Osteoblast (primary cell): ENCODE measurements at places on chromosomes 5 and 9. TPM values are rescaled to one million over a fixed set of nuclear protein-coding genes. Genes with fewer than 3 reads are reported as not detected.
A peak's percentile ranks its signal among the peaks of the same experiment; 100 is the strongest.

DNA sequence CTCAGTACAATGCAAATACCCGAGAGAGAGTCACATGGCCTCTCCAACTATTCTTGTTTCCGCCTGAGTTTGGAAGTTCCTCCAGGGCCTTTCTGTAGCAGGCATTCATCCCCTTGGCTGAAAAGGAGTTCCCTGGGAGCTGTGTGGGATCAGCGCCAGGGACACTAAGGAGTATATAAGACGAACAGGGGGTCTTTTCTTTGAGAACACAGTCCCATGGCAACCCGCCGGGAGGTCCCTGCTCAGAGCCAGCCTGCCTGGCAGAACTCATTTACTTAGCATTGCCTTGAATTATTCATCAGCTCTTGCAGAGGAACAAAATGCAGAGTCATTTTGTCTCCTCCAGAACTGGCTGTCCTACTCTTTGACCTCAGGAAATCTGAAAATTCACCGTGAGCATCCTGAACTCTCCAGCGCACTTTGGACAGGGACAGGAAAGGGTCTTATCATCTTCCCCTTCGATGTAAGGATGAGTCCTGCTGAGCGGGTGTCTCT, 120.4 kb upstream of the OSMR start:
- no peaks in the 10 kb centered on the region for H3K36me3 ChIP-seq
- DNase-seq: no peak
- no peaks in the 10 kb centered on the region for H3K27me3 ChIP-seq
- no peak overlapping the region for H3K4me3 ChIP-seq

GRCh38 chr5:106956886-106957285, 713.9 kb downstream of the EFNA5 start:
- H3K4me1 ChIP-seq: no peaks in the 10 kb centered on the region
- no peak for DNase-seq
- H3K36me3 ChIP-seq: no peaks in the 10 kb centered on the region
- no peak overlapping the region for H3K27ac ChIP-seq

DNA sequence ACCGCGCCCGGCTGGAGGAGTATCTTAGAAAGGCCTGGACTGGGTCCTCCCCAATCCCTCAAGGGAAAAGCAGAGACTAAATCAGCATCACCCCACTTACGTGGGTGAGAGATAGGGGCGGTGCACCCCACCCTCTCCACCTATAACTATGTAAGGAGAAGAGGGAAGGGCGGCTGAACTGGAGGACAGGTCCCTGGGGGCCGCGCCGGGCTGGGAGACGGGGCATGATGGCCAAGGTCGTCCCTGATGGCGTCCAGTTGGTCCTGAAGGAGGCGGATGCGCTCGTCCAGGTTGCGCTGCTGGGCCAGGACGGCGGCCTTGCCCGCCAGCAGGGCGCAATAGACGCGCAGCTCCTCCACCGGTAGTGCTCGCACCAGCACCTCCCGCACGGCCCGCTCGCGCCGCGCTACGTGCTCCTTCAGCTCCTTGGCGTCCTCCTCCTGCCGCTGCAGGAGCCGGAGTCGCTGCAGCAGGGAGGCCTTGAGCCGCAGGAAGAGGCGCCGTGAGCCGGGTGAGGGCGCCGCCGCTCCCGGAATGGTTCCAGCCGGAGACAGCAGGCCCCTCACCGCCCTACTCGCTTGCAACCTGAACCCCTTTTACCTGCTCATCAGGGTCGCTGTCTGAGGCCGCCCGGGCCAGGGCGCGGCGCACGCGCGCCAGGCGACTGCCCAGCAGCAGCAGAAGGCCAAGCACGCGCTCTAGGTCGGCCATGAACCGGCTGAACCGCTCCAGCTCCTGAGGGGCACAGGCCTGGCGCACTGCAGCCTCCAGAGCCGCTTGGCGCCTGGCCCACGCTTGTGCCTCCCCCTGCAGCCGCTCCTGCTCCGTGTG, 7.6 kb downstream of the SHROOM1 start:
- peaks cover 6% of the 10 kb centered on the region for H3K36me3 ChIP-seq
- no peaks in the 10 kb centered on the region for H3K27me3 ChIP-seq
- H3K4me1 ChIP-seq: peaks cover 3% of the 10 kb centered on the region
- H3K27ac ChIP-seq: no peak overlapping the region

MYMK gene
- not detected in 2 replicates for total RNA-seq

- peak within 1 kb of the TSS; percentile 87 for H3K27ac ChIP-seq
- peak; percentile 97 for DNase-seq
- H3K4me1 ChIP-seq: peaks cover 20% of the 10 kb centered on the region
- H3K27me3 ChIP-seq: no peaks in the 10 kb centered on the region
Measured at GRCh38 chr5:60944904-60945812, at the start of the genes ERCC8 and NDUFAF2. Gene ERCC8 (minus strand): TSS chr5:60945070. CDS start chr5:60945008, 62 bp downstream. Gene NDUFAF2 (plus strand): TSS chr5:60945205. CDS start chr5:60945256, 51 bp downstream.

DNA sequence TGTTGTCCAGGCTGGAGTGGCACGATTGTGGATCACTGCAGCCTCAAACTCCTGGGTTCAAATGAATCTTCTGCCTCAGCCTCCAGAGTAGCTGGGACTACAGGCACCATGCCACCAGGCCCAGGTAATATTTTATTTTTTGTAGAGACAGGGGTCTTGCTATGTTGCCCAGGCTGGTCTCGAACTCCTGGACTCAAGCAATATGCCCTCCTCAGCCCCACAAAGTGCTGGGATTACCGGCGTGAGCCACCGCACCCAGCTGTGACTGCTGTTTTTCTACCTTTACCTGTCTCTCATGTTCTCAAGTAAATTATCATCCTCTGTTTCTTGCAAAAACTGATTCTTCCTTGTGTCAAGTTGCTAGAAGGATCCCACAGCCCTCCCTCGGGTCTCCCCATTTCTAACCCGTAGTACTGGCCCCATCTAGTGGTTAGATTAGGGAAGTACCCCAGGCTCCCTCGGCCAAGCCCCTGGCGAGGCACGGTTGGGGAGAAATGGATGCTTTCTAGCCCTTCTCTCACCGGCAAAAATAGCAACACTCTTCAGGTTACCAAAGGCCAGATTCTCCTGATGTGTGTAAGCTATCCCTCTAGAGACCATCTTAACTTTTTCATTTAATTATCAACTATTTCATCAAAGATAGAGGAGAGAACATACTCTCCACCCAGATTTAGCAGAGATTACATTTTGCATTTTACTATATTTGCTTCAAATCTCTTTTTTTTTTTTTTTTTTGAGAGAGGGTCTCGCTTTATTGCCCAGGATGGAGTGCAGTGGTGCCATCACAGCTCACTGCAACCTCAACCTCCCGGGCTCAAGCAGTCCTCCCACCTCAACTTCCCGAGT, 19.2 kb upstream of the TOR1B start:
- no peak overlapping the region for H3K4me3 ChIP-seq
- H3K36me3 ChIP-seq: no peaks in the 10 kb centered on the region
- H3K27me3 ChIP-seq: peaks cover 3% of the 10 kb centered on the region
- H3K27ac ChIP-seq: no peak overlapping the region
- peak; percentile 93 for DNase-seq
- peaks cover 7% of the 10 kb centered on the region for H3K4me1 ChIP-seq

REEP5 gene
- 37.3 and 38.0 TPM in 2 replicates for total RNA-seq

EQTN gene
- not detected in 2 replicates for total RNA-seq

- no peak overlapping the region for H3K4me3 ChIP-seq
- no peak overlapping the region for H3K27ac ChIP-seq
- H3K27me3 ChIP-seq: peaks cover 9% of the 10 kb centered on the region
- H3K4me1 ChIP-seq: peaks cover 13% of the 10 kb centered on the region
Measured at GRCh38 chr5:172493906-172494305, 39.6 kb upstream of the SH3PXD2B start.

CSNK1A1 gene
- total RNA-seq: 444 and 497 TPM in 2 replicates

DNA sequence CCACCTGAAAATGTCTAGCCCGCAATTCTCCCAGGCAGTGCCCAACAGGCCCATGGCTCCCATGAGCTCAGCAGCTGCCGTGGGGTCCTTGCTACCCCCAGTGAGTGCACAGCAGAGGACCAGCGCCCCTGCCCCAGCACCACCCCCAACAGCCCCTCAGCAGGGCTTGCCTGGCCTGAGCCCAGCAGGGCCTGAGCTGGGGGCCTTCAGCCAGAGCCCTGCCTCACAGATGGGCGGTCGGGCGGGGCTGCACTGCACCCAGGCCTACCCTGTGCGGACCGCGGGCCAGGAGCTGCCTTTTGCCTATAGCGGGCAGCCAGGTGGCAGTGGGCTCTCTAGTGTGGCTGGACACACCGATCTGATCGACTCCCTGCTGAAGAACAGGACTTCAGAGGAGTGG, 19.3 kb upstream of the LTC4S start:
- peak; percentile 62 for DNase-seq
- no peaks in the 10 kb centered on the region for H3K4me1 ChIP-seq
- H3K36me3 ChIP-seq: peaks cover 73% of the 10 kb centered on the region
- H3K4me3 ChIP-seq: no peak overlapping the region
- H3K27ac ChIP-seq: no peak overlapping the region
- no peaks in the 10 kb centered on the region for H3K27me3 ChIP-seq

- no peaks in the 10 kb centered on the region for H3K36me3 ChIP-seq
- H3K4me3 ChIP-seq: peak overlapping the region; percentile 57
- no peak for DNase-seq
Measured at GRCh38 chr9:137221506-137222111, 431 bp downstream of the RNF208 start.

- H3K4me1 ChIP-seq: peaks cover 31% of the 10 kb centered on the region
- H3K4me3 ChIP-seq: peak overlapping the region; percentile 31
- peak; percentile 98 for DNase-seq
- peaks cover 23% of the 10 kb centered on the region for H3K36me3 ChIP-seq
- H3K27me3 ChIP-seq: no peaks in the 10 kb centered on the region
Measured at GRCh38 chr9:137456061-137456863, 2.9 kb downstream of the NSMF start.

DNA sequence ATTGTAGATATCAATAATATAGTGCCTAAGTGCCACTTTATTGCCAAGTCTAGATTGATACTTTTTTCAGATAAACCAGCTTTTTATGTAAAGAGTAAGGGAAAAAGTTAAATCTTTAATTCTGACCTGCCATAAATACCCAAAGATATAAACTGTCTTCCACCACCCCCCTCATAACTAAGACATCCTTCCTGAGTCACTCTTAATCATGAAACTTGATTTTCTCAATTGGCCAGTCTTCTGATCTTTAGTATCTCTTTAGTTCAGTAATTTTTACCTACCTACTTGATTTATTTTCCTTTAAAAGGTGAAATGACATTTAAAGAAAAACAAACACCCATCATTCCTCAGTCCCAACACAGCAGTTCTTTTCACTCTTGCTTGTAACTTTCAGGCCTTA, 21.8 kb downstream of the C5orf22 start:
- no peak overlapping the region for H3K4me3 ChIP-seq
- no peaks in the 10 kb centered on the region for H3K27me3 ChIP-seq
- peak overlapping the region; percentile 49 for H3K27ac ChIP-seq
- H3K36me3 ChIP-seq: peaks cover 37% of the 10 kb centered on the region

LNPEP gene
- total RNA-seq: 44.9 and 53.6 TPM in 2 replicates

HSPA9 gene
- 499 and 624 TPM in 2 replicates for total RNA-seq

- no peak overlapping the region for H3K4me3 ChIP-seq
- no peaks in the 10 kb centered on the region for H3K27me3 ChIP-seq
- H3K36me3 ChIP-seq: no peaks in the 10 kb centered on the region
- DNase-seq: no peak
Measured at GRCh38 chr5:142756576-142756975, 13.6 kb upstream of the ARHGAP26 start.

DNA sequence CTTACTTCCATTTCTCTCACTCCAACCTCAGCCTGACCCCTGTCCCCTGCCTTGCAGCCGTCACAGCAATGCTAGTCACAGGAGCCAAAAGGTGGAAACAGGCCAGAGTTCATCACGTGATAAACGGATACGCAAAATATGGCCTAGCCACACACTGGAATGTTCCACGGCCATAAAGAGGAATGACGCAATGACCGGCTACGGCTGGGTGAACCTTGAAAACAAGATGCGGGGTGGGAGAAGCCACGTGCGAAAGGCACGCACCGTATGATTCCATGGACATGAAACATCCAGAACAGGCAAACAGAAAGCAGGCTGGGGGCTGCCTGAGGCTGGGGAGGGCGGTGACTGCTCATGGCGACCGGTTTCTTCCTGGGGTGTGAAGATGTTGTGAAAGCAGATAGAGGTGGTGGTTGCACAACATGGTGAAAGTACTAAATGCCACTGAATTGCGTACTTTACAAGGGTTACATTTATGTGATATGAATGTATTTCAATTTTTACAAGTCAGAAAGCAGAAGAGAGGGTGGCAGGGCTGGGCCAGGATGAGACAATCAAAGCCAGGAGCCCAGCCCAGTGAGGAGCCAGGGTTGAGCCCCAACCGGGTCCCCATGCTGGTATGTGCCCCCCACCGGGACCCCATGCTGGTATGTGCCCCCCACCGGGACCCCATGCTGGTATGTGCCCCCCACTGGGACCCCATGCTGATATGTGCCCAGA, 117.8 kb upstream of the SARDH start:
- peaks cover 6% of the 10 kb centered on the region for H3K4me1 ChIP-seq
- peak overlapping the region; percentile 56 for H3K27ac ChIP-seq
- no peak overlapping the region for H3K4me3 ChIP-seq
- no peak for DNase-seq

- H3K27me3 ChIP-seq: no peaks in the 10 kb centered on the region
- DNase-seq: no peak
- peak overlapping the region; percentile 13 for H3K27ac ChIP-seq
- no peaks in the 10 kb centered on the region for H3K36me3 ChIP-seq
- H3K4me1 ChIP-seq: peaks cover 35% of the 10 kb centered on the region
- H3K4me3 ChIP-seq: no peak overlapping the region
Measured at GRCh38 chr5:149559706-149560105, 8.5 kb upstream of the CSNK1A1 start.

GRCh38 chr5:163565931-163566608, 60.7 kb downstream of the MAT2B start:
- H3K4me1 ChIP-seq: peaks cover 16% of the 10 kb centered on the region
- no peak overlapping the region for H3K27ac ChIP-seq
- DNase-seq: no peak
- no peaks in the 10 kb centered on the region for H3K36me3 ChIP-seq
- H3K4me3 ChIP-seq: peak overlapping the region; percentile 68

OR2V2 gene
- not detected in 2 replicates for total RNA-seq

DNA sequence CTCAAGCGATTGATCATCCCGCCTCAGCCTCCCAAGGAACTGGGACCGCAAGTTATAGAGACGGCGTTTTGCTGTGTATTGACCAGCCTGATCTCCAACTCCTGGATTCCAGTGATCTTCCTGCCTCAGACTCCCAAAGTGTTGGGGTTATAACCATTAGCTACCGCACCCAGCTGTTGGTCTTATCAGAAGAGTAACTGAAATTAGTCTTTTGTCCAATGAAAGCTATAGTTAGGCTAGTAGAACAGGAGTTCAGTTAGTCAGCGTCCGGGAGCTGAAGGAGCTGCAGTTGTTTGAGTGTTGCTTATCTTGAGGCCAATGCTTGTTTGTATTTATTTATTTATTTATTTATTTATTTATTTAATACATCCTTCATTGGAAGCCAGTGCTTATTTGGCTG, 3.2 kb upstream of the MIGA2 start:
- H3K4me3 ChIP-seq: no peak overlapping the region
- H3K27ac ChIP-seq: no peak overlapping the region
- DNase-seq: peak; percentile 11
- no peaks in the 10 kb centered on the region for H3K27me3 ChIP-seq
- no peaks in the 10 kb centered on the region for H3K36me3 ChIP-seq

GRCh38 chr5:134609232-134609851, 23.3 kb downstream of the SAR1B start:
- DNase-seq: no peak
- peaks cover 68% of the 10 kb centered on the region for H3K36me3 ChIP-seq
- H3K4me3 ChIP-seq: no peak overlapping the region
- H3K27me3 ChIP-seq: no peaks in the 10 kb centered on the region

GRCh38 chr5:126499853-126500342, 76.7 kb downstream of the GRAMD2B start:
- DNase-seq: no peak
- H3K4me1 ChIP-seq: peaks cover 12% of the 10 kb centered on the region
- H3K4me3 ChIP-seq: no peak overlapping the region
- no peaks in the 10 kb centered on the region for H3K36me3 ChIP-seq
- no peaks in the 10 kb centered on the region for H3K27me3 ChIP-seq
- no peak overlapping the region for H3K27ac ChIP-seq
